HuH-7 (cell line): ENCODE measurements at places on chromosomes 1 and 21.

GRCh38 chr1:94901841-94902240, 25.1 kb downstream of the CNN3 start:
- no peak for DNase-seq

GRCh38 chr1:53341961-53342707, 14.3 kb upstream of the LRP8 start:
- no peak for DNase-seq

- DNase-seq: no peak
Observed at GRCh38 chr1:54309631-54310366, 96.4 kb downstream of the SSBP3 start.

DNA sequence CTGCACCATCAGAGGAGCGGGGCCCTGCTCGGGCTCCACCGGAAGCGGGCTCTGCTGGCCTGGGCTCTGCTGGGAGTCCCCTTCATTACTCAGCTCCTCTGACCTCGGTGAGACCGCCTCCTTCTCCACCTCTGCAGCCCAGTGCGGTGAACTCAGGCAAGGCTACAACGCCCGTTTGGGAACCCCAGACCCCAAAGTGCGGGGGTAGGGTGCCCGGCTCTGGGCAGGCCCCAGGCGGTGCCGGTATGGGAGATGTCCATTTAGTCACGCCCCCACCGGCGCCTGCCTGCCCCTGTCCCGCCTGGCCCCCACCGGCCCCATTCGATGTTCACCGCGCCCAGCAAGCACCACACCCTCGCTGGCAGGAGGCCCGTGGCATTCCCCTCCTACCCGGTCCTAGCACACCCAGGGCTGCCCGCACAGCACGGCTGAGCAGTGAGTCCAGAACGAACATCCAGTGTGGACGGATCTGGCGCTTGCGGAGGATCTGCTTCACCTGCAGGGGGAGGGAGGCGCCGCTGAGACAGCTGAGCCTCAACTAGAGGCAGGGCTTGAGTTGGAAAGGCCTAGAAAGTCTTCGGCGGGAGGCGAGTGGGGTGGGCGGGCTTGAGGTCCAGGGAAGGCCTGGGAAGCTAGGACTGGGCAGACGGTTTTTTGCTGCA, 10.0 kb downstream of the MAP3K6 start:
- DNase-seq: no peak

DNA sequence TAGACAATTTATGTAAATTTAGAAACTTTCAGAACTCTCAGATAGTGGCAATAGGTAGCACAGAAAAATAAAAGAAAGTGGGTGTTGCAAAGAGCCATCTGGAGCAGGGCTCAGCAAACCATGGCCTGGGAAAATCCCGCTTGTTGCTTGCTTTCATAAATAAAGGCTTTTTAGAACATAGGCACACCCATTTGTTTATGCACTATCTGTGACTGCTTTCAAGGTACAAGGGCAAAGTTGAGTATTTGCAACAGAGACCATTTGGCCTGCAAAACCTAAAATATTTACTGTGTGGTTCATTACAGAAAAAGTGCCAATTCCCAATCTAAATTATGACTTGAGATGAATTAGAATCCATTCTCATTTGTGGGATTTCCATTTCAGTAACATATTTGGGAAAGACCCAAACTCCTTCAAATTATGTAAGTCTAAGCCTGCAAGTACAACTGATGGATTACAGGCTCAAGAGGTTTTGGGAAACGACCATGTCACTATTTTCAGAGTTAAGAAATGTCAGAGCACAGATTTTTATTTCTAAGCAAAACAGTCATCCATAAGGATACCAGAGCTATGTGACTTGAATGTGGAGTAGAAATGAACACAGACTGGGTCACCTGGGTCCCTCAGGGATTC, 43.5 kb upstream of the DPT start:
- no peak for DNase-seq
